ENCODE measurements at places on chromosomes 16 and 17. TPM values are rescaled to one million over a fixed set of nuclear protein-coding genes. Genes with fewer than 3 reads are reported as not detected.

The CXCL16 gene
- 0.43 TPM for total RNA-seq

The GPR142 gene
- not detected for total RNA-seq

The LRRC36 gene
- total RNA-seq: 0.34 TPM

The NFAT5 gene
- total RNA-seq: 14.3 TPM

The CHST5 gene
- total RNA-seq: not detected

The TMEM114 gene
- total RNA-seq: not detected

The ACSM2B gene
- not detected for total RNA-seq

The CCL17 gene
- not detected for total RNA-seq

The C17orf78 gene
- not detected for total RNA-seq

The AXIN1 gene
- 19.6 TPM for total RNA-seq

The DLX3 gene
- total RNA-seq: 0.04 TPM

The COPZ2 gene
- 0.30 TPM for total RNA-seq

The IL17C gene
- total RNA-seq: not detected

The C16orf86 gene
- 6.0 TPM for total RNA-seq

The ZNF750 gene
- total RNA-seq: not detected

The NHLRC4 gene
- 0.28 TPM for total RNA-seq

The ZNF624 gene
- total RNA-seq: 8.4 TPM

The MT3 gene
- not detected for total RNA-seq
